ENCODE measurements at places on chromosomes 7 and 10.

GRCh38 chr7:40147371-40148246 is 12.8 kb downstream of the SUGCT start:
- no peak for DNase-seq

DNA sequence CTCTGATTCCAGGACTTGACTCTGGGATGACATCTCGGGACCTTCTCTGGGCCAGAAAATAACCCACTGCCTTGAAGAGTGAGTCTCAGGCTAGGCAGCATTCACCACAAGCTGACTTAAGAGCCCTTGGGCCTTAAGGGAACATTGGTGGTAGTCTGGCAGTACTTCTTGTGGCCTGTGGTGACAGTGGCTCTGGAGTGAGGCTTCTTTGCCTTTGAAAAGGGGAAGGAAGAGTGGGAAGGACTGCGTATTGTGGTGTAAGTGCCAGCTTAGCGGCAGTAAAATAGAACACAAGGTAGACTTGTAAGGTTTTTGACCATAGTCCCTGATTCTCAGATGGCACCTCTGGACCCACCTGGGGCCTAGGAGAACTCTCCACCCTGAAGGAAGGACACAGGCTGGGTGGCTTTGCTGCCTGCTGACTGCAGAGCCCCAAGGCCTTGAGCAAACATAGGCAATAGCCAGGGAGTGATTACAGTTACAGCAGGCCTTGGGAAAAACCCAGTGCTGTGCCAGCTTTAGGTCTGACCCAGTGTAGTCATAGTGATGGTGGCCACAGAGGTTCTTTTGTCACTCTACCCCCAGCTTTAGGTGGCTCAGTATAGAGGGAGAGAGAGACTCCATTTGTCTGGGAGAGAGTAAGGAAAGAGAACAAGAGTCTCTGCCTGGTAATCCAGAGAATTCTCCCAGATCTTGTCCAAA is 483.9 kb downstream of the SH2D4B start:
- DNase-seq: no peak

DNA sequence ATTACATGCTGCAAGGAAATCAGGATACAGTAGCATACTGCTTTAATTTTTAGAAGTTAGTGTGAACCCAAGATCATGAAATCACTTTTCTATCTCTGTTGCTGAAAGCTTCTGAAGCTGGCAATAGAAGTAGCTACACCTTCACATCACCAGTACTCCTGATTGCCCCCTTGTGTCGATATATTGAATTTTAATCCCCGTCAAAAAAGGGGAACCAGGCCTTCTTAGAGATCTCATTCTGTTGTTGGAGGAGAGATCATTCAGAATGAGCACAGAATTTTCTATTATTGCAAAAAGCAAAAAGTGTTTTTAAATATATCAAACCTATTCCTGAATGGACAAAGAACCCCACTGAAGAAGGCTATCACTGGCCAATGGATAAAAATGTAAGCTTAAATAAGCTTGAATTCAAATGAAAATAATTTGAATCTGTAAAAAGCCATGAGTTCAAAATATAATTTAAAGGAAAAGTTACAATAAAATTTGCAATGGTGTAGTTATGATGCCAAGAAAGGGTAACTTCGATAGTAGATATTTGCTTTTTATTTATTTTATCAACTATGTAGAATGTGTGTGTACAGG is 39.7 kb upstream of the TEX47 start:
- no peak for DNase-seq

- no peak for DNase-seq
Measured at GRCh38 chr7:27048438-27048837, 47.4 kb downstream of the HOXA1 start.

GRCh38 chr10:585502-585901 is 104.0 kb downstream of the DIP2C start:
- DNase-seq: no peak

GRCh38 chr7:97798046-97799019 is 66.4 kb downstream of the TAC1 start:
- DNase-seq: no peak

- DNase-seq: no peak
Measured at GRCh38 chr10:78398382-78398781, 364.7 kb downstream of the RPS24 start.

GRCh38 chr10:68103901-68104300 is 5.4 kb upstream of the MYPN start:
- no peak for DNase-seq

DNA sequence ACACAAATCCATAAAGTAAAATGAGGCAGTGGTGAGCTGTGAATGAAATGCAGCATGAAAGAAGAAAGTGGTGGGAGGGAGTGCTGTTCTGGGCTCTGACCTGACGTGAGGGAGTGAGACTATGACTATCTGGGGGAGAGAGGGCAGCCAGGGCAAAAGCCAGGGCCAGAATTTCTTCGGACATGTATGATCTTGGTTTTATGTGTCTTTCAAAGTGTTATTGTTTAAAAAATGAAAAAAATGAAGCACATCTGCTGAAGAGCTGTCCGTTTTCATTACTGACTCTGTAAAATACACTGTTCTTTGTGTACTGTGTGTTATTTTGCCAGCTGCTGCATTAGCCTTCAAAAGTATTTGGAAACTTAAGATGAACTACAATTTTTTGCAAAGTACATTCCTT is 70.2 kb upstream of the KLF14 start:
- DNase-seq: no peak

- no peak for DNase-seq
Measured at GRCh38 chr10:94490789-94491039, 54.9 kb upstream of the HELLS start.

DNA sequence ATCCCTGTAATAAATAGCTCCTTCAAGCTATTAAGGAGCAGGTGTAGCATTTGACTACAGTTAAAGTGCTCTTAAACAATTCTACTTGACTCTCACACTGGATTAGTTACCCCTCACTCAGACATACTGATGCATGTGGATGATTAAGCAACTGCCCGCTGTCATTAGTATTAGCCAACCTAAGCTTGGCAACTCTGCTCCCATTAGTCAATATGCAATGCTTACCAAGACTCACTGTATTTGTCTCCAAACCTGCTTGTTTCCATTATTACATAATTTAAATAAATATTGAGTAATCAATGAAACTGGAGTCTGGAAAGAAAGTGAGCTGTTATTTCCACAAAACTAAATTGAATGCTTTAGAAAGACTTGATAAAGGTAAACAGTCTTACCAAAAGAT is 144.0 kb upstream of the ASAH2 start:
- DNase-seq: no peak

GRCh38 chr7:40230101-40230500 is 95.3 kb downstream of the SUGCT start:
- DNase-seq: no peak

GRCh38 chr10:64113792-64114191 is 592.6 kb downstream of the REEP3 start:
- DNase-seq: no peak

- DNase-seq: peak; percentile 55
Measured at GRCh38 chr10:4546500-4546899, 279.5 kb upstream of the AKR1E2 start.

DNA sequence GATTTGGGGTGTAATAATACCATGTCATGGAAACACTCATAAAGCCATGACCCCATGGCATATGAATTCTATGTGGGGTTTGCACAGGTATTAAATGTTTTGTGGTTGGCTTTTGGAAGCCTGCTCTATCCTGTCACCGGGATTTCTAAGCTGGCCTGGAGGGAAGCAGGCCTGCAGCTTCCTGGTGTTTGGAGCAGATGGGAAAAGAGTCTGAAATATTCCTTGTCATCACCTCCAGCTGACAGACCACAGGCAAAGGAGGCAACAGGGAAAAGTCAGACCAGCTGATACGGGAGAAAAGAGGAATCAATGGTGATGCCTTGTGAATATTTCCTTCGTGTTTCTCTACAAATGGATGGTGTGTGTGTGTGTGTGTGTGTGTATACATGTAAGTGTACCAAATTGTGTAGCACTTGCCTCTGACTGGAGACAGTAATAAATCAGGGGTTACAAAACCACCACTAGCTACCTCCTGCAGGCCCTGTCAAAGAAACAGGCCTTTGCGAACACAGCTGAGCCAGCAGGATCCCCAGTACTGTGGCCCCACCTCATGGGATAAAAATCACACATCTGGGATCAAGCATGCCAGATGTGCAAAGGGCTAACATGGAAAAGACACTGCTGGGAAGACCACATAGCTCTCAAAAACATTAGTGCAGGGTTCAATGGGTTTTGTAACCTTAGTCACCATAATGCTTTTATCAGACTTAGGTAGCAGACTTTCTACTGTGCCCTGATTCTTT is 120.8 kb upstream of the HPS1 start:
- DNase-seq: no peak

DNA sequence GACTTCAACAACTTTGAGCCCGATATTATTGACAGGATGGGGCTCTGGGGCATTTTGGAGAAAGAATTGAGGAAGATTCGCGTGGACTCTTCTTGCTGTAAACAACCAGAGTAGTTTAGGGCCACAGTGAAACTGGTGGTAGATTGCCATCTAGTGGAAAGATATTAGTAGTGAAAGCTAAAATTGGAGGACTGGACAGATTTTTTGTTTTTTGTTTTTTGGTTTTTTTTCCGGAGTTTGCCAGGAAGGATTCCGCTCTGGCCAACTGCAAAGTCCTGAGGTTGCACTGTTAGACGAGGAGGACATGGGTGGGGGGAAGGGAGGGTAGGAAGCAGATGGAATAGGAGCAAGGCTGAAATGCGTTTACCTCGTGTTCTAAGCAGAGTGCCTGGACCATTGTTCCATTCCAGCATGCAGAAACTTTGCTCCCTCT is 11.7 kb downstream of the NOBOX start:
- DNase-seq: peak; percentile 29

DNA sequence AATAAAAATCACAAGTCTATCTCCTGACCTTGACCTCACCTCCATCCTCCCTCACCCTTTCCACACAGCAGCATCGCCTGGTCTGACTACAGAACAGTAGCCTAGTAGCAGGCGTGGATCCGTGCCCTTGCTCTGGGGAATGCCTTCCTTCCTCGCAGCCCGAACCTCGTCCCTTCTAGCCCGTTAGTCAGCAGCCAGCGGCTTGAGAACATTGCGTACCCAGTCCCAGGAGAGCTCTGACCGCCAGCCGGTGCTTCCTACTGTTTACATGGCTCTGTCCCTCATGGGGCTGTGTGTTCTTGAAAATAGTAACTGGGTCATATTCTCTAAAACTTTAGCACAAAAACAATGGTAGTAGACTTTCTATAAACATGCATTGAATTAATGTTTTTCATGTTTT is 682.7 kb upstream of the IGFBP3 start:
- no peak for DNase-seq

DNA sequence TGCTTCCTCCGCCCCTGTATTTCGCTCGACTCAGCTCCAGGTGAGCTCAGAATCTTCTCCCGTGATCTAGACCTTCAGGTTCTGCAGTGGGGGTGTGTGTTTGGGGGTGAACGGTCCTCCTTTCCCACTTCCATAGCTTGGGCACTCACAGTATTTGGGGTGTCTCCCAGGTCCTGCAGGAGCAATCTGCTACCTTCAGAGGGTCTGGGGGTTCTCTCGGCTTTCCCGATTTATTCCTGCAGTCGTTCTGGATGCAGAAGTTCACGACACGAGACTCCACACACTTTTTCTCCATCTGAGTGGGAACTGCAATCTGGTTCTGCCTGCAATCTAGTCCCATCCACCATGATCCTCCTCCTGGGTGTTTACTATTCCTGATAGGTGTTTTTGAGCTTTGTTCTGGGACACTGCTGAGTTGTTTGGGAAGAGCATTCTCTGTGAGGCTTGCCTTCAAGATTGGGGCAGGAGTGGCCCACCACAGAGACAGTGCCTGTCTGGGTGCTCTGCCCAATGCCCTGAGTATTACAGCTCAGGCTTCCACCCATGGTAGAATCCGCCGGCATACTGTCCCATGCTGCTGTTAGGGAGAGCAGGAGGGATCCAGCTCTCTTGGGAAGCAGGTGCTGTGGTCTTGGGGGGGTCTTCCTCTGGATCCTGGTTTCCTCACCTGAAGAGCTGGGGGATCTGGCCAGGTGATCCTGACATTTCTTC is 29.8 kb downstream of the JAKMIP3 start:
- no peak for DNase-seq

GRCh38 chr7:3028071-3028757 is 15.5 kb downstream of the CARD11 start:
- no peak for DNase-seq

DNA sequence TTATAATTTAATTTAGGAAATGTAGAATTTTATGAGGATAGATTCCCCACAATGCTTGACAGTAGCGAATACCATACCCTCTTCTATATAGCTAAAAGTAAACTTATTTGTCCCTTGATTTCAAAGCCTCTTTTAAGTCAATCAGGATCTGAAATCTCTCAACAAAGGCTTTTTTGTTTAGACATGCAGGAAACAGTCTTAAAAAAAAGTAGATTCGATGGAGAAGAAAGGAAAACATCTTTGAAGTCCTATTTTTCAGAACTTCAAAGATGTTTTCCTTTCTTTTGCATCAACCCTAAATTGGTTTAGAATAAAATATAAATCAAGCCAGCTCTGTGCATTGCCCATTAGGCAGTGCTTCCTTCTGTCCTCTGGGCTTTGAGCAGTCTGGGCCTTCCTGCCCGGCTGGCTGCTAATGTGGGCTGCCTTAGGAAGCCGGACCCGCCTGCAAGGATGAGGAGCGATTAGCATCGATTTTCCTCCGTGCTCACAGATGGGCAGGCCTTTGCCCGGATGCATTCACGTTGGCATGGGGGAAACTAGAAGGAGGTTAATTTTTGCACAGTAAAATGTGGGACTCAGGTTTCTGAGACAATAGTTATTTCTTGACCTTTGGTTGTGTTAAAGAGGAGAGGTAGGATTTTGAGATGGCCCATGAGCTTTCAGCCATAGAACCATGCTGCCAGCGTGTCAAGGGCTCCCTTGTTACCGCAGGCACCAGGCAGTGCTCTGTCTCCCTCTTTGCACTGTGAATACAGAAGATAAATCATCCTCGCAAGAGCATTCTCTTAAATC is 15.5 kb downstream of the MSRB2 start:
- no peak for DNase-seq

DNA sequence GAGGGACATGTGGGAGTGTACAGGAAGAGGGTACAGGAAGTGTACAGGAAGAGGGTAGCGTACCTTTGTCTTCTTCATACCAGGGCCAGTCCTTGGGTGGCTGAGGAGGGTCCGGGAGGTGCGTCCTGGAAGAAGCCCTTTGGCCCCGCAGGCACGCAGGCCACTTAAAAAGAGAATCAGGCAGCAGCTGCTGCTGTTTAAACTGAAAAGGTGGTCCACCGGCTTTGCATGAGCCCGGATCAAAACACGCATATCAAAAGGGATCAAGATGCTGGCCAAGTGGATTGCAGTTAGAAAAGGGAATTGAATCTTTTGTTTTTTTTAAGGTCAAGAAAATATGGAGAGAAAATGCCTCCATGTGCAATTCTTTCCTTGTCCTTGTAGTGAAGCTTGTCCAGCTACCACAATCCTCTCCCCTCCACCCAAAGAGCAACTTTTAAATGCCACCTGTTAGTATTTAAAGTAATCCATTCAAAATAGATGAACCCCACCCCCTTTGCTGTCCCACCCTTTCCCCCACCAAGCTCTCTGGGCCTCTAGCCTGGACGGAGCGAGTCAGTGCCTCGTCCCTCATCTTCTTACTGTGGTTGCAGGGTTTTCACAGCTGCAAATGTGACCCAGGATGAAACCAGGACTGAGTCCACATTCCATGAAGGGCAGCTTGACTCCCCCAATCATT is 142.8 kb downstream of the GLCCI1 start:
- no peak for DNase-seq

Measured in fibroblast of skin of left quadriceps (primary cell).